Stomach (tissue), 19 donors: ENCODE measurements at places on chromosomes 3 and 15. TPM values are rescaled to one million over a fixed set of nuclear protein-coding genes. Genes with fewer than 3 reads are reported as not detected.

DNA sequence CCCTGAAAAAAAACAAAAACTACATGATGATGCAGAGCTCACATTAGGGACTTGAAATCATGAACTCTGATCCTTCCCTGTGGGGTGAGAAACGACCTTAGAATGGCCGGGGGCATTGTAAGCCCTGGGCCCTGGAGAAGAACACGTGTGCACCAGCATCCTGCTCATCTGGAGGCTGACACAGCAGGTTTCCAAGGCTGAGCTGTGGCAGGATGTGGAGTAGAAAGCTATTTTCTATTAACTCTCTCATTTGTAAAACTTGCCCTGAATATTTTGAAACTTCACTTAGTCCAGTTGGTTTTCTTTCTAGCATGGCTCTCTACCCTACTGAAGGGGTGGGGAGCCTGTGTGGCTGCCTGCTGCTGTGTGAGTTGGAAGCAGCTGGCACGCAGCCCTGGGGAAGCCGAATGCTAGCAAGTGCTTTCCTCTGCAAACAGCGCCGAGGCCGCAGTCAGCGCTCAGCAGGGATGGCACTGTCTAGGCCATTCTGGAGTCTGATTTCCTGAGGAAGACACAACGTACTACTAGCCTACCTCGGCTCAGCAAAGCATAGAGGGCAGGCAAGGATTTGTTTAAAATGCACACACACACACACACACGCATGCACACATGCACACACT lies 58.0 kb downstream of the GABRG3 start:
- no peaks in the 10 kb centered on the region for H3K36me3 ChIP-seq
- H3K4me1 ChIP-seq, result no peaks in the 10 kb centered on the region
- no peak overlapping the region for H3K4me3 ChIP-seq
- DNase-seq, result no peak

DIS3L gene
- 20.5 TPM for total RNA-seq

EPHA3 gene
- 21.7 TPM for total RNA-seq

GRCh38 chr3:63673111-63673510 lies 20.6 kb downstream of the SNTN start:
- H3K4me3 ChIP-seq, result no peak overlapping the region
- DNase-seq, result no peak
- no peaks in the 10 kb centered on the region for H3K4me1 ChIP-seq
- H3K27ac ChIP-seq, result no peak overlapping the region
- H3K27me3 ChIP-seq, result no peaks in the 10 kb centered on the region
- H3K36me3 ChIP-seq, result no peaks in the 10 kb centered on the region

GRCh38 chr3:186514296-186515002 lies 29.7 kb downstream of the CRYGS start:
- no peaks in the 10 kb centered on the region for H3K4me1 ChIP-seq
- no peak overlapping the region for H3K4me3 ChIP-seq
- no peak overlapping the region for H3K27ac ChIP-seq

- peak; percentile 46 for DNase-seq
- H3K4me3 ChIP-seq, result no peak overlapping the region
- H3K36me3 ChIP-seq, result no peaks in the 10 kb centered on the region
- no peaks in the 10 kb centered on the region for H3K27me3 ChIP-seq
Observed at GRCh38 chr3:117665296-117665695, 955.7 kb downstream of the TUSC7 start.

ACKR4 gene
- 2.9 TPM for total RNA-seq

DNA sequence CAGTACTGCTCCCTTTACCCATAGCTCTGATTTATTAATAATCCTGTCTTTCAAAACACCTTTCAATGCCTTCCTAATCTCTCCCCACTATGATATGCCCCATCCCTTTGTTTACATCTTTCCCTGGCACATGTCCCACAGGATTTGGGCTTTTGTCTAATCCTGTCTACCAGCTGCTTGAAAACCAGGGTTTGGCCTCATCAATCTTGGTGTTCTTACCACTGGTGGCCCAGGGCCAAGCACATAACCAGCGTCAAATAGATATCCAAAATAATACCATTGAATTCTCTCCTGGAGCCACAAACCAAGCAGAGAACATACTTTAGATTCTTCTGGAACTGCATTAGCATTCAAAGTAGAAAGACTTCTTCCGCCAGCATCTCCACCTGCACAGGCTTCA lies 104.8 kb upstream of the PPP2R3A start:
- H3K4me1 ChIP-seq, result no peaks in the 10 kb centered on the region
- no peaks in the 10 kb centered on the region for H3K36me3 ChIP-seq
- no peak for DNase-seq
- H3K27me3 ChIP-seq, result peaks cover 8% of the 10 kb centered on the region
- H3K4me3 ChIP-seq, result no peak overlapping the region
- no peak overlapping the region for H3K27ac ChIP-seq

- H3K27ac ChIP-seq, result no peak overlapping the region
- no peak for DNase-seq
- H3K4me1 ChIP-seq, result no peaks in the 10 kb centered on the region
- no peaks in the 10 kb centered on the region for H3K36me3 ChIP-seq
- no peaks in the 10 kb centered on the region for H3K27me3 ChIP-seq
Observed at GRCh38 chr3:66363148-66363547, 137.7 kb downstream of the LRIG1 start.

GRCh38 chr15:57290187-57290586 lies 86.1 kb upstream of the CGNL1 start:
- H3K4me1 ChIP-seq, result no peaks in the 10 kb centered on the region
- peaks cover 51% of the 10 kb centered on the region for H3K36me3 ChIP-seq
- no peak for DNase-seq

ABCC5 gene
- total RNA-seq, result 62.6 TPM

GOLGA6L4 gene
- total RNA-seq, result 8.8 TPM

GRCh38 chr15:92608866-92609700 lies 46.5 kb downstream of the FAM174B start:
- H3K27me3 ChIP-seq, result no peaks in the 10 kb centered on the region
- H3K27ac ChIP-seq, result no peak overlapping the region
- no peak overlapping the region for H3K4me3 ChIP-seq
- peaks cover 8% of the 10 kb centered on the region for H3K4me1 ChIP-seq
- DNase-seq, result peak; percentile 32

GRCh38 chr15:39778021-39778420 lies 4.6 kb downstream of the FSIP1 start:
- H3K27ac ChIP-seq, result no peak overlapping the region
- no peaks in the 10 kb centered on the region for H3K27me3 ChIP-seq
- no peak overlapping the region for H3K4me3 ChIP-seq
- peaks cover 6% of the 10 kb centered on the region for H3K4me1 ChIP-seq
- no peak for DNase-seq
- no peaks in the 10 kb centered on the region for H3K36me3 ChIP-seq

DNA sequence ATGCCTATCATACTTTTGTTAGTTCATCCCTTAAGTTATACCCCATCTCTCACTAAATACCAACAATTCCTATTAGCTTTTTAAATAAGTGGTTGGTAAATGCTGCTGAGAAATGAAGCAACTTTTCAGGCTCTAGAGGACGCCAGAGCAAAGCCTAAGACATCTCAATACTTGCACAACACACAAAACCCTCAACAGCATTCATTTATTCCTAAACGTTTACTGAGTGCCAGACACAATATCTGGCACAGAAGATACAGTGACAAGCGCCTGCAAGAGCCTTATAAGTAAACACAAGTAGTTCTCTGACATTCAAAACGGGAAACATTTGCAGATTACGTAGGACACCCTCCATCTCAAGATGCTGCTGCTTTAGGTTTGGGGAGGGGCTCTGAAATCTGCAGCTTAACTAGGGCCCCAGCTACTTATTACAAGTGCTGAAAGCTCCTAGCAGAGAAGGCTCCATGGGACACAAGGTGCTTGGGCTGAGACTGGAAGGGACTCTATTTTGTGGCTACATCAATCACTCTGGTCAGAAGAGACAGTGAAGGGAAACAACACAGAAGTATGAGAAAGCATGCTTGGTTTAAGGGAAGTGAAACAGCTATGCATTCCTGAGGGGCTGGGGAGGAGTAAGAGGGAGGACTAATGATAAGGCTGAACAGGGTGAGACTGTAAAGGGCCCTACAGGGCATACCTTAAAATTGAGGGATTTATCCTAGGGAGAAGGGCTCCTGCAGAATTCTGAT lies 311.3 kb downstream of the PLCL2 start:
- H3K4me3 ChIP-seq, result no peak overlapping the region
- DNase-seq, result peak; percentile 45

TTLL13 gene
- not detected for total RNA-seq

DNA sequence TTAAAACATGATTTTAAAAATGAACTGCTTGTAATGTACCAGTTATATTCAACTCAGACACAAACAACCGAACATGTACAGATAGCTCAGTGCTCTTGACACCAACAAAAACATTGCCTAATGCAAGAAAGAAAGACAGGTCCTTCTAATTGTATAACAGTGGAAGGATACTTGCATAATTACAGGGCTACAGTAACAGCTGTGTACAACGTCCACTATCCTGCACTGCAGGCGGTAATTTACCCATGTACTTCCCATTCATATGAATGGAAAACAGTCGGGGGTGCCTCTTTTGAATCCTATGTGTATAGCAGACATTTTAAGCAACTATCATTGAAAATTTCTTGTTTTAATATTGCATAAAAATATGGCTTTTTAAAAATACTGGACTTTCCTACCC lies 41.1 kb upstream of the PLSCR5 start:
- no peaks in the 10 kb centered on the region for H3K36me3 ChIP-seq
- H3K4me3 ChIP-seq, result no peak overlapping the region
- no peak for DNase-seq
- no peaks in the 10 kb centered on the region for H3K4me1 ChIP-seq
- H3K27ac ChIP-seq, result no peak overlapping the region

CAMK2N2 gene
- total RNA-seq, result not detected

CRABP1 gene
- total RNA-seq, result not detected

GRCh38 chr15:76342058-76342381 lies 5.4 kb downstream of the ISL2 start:
- DNase-seq, result no peak
- H3K4me1 ChIP-seq, result peaks cover 67% of the 10 kb centered on the region
- no peak overlapping the region for H3K27ac ChIP-seq
- H3K36me3 ChIP-seq, result no peaks in the 10 kb centered on the region
- no peak overlapping the region for H3K4me3 ChIP-seq

PP2D1 gene
- total RNA-seq, result not detected

PLCB2 gene
- 3.5 TPM for total RNA-seq

DNA sequence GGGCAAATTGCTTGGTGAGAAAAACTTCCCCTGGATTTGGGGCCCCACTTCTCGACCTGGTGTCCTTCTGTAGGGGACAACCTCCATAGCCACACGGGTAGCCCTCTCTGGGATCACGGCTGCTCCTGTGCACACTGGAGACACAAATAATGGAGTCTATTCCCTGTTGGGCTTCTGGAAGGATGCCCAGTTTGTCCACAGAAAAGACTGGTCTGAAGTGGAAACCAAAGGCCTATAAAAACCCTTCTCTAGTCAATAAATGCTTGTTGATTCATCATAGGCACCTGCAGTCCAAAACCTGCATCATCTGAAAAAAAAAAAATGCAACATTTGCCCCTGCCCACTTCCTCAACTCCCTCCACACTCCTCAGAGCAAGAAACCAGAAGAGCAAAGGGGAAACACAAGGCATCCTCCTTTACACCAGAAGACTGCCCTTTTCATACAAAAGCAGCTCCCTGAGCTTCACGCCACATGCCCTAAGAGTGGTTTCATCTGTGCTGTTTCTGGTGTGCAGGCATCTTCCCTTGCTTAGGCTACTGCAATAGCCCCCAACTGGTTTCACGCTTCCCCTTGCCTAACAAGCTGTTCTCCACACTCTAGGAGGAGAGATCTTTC lies 36.3 kb downstream of the SRGAP3 start:
- no peaks in the 10 kb centered on the region for H3K4me1 ChIP-seq
- no peaks in the 10 kb centered on the region for H3K27me3 ChIP-seq
- no peaks in the 10 kb centered on the region for H3K36me3 ChIP-seq
- no peak for DNase-seq
- no peak overlapping the region for H3K4me3 ChIP-seq
- no peak overlapping the region for H3K27ac ChIP-seq

KCNMB2 gene
- total RNA-seq, result not detected

DNA sequence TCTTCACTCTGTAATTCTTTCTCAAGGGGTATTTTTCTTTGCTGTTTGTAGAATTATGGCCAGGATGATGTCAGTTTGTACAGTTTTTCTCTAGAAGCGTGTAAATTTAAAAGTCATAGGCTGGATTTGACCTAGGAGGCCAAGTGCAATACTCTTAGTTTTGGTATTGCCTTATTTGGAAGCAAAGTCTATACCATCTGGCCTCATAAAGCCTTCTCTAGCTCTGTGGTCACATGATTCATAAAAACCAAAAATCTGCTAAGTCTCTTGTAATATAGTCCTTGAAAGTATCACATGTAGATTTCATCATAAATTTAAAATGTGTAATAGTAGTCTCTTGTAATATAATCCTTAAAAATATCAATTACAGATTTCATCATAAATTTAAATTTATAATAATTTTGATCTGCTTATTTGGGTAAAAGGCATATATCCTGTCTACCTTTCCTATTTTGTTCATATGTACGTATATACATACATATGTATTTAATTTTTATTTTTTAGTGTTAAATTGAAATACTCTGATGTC lies 25.6 kb downstream of the TEX9 start:
- H3K4me1 ChIP-seq, result no peaks in the 10 kb centered on the region
- no peaks in the 10 kb centered on the region for H3K27me3 ChIP-seq
- H3K27ac ChIP-seq, result no peak overlapping the region
- H3K4me3 ChIP-seq, result no peak overlapping the region
- no peaks in the 10 kb centered on the region for H3K36me3 ChIP-seq

ALDH1L1 gene
- 5.9 TPM for total RNA-seq

GRCh38 chr3:187107989-187108388 lies 31.3 kb downstream of the RPL39L start:
- H3K27me3 ChIP-seq, result no peaks in the 10 kb centered on the region
- H3K4me3 ChIP-seq, result no peak overlapping the region
- no peak overlapping the region for H3K27ac ChIP-seq
- H3K4me1 ChIP-seq, result no peaks in the 10 kb centered on the region
- no peaks in the 10 kb centered on the region for H3K36me3 ChIP-seq
- DNase-seq, result no peak

- no peak overlapping the region for H3K4me3 ChIP-seq
- no peaks in the 10 kb centered on the region for H3K27me3 ChIP-seq
- no peak for DNase-seq
- no peaks in the 10 kb centered on the region for H3K36me3 ChIP-seq
- no peak overlapping the region for H3K27ac ChIP-seq
- no peaks in the 10 kb centered on the region for H3K4me1 ChIP-seq
Observed at GRCh38 chr3:167187221-167187620, 192.9 kb downstream of the ZBBX start.

C2CD4B gene
- not detected for total RNA-seq

GOLGA6B gene
- not detected for total RNA-seq

- H3K36me3 ChIP-seq, result peaks cover 6% of the 10 kb centered on the region
- H3K27ac ChIP-seq, result peak overlapping the region; percentile 38
- no peaks in the 10 kb centered on the region for H3K27me3 ChIP-seq
Observed at GRCh38 chr3:105834768-105835167, 34.0 kb downstream of the CBLB start.

- H3K4me3 ChIP-seq, result no peak overlapping the region
- peaks cover 76% of the 10 kb centered on the region for H3K36me3 ChIP-seq
- H3K4me1 ChIP-seq, result peaks cover 12% of the 10 kb centered on the region
- no peak for DNase-seq
- H3K27ac ChIP-seq, result peak overlapping the region; percentile 64
Observed at GRCh38 chr15:74027688-74028087, 33.2 kb downstream of the PML start.
